ENCODE measurements at places on chromosomes 11 and 22.

GRCh38 chr11:112784323-112785073, 176.7 kb upstream of the NCAM1 start:
- no peak for DNase-seq

- no peak for DNase-seq
Observed at GRCh38 chr11:114145166-114145775, 85.8 kb downstream of the ZBTB16 start.

DNA sequence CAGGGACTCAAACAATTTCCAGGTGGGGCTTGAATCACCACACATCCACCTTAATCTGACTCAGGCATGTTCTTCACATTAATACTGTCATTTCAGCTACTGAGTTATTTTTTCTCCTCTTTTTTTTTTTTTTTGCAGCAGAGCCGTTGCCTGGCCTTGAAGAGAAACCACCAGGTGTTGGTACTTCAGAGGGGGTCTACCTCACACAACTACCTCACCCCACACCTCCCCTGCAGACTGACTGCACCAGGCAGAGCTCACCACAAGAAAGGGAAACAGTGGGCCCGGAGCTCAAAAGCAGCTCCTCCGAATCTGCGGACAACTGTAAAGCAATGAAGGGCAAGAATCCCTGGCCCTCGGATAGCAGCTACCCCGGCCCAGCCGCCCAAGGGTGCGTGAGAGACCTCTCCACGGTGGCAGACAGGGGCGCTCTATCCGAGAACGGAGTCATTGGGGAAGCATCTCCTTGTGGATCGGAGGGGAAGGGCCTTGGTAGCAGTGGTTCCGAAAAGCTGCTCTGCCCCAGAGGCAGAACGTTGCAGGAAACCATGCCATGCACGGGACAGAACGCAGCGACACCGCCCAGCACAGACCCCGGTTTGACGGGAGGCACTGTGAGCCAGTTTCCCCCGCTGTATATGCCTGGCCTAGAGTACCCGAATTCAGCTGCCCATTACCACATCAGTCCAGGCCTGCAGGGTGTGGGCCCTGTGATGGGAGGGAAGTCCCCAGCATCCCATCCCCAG, 15.1 kb upstream of the SLC25A18 start:
- DNase-seq, result no peak

DNA sequence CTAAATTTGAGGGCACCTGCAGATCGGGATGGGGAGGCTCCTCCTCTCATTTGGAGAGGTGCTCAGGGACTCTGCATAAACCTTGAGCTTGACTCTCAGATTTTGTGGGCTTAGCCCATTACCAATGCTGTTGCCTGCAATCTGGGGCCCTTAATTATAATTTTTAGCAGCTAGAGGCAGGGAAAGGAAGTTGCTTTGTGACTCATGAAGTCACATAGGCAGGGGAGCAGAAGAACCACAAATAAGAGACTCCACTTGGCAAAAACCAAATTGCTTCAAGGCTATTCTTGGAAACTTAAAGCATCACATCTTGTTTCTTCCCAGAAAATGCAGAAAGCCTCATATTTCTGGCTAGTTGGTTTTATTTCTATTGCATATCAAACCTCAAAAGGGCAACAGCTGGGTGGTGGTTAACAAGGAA, 46.9 kb downstream of the MICAL2 start:
- DNase-seq, result no peak
